ENCODE measurements at places on chromosomes 12 and 14. TPM values are rescaled to one million over a fixed set of nuclear protein-coding genes. Genes with fewer than 3 reads are reported as not detected.

CABP1 gene
- not detected for total RNA-seq

GLS2 gene
- 2.8 TPM for total RNA-seq

KCNH3 gene
- total RNA-seq, result 3.1 TPM

ERP27 gene
- 9.9 TPM for total RNA-seq

MYH6 gene
- not detected for total RNA-seq

Data from T-helper 17 cell (primary cell).